ELR (cell line): ENCODE measurements at places on chromosomes 16 and 17.

DNA sequence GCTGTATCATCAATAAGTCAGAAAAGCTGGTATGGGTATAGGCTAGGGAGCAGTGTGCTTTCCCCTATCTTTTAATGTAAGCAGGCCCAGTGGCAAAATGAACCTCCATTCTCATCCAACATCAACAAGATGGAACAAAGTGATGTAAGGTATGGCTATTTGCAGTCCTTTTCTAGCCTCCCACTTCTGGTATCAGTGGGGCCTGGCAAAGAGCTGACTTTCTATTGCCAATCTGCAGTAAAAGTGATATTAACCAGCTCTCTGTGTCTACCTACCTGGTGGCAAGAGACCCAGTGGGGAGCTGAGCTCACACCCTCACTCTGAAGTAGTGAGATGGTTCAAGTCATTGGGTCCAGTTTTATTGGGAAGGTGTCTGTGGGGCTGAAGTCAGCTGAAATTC, 1492.6 kb downstream of the CDH11 start:
- DNase-seq = no peak

DNA sequence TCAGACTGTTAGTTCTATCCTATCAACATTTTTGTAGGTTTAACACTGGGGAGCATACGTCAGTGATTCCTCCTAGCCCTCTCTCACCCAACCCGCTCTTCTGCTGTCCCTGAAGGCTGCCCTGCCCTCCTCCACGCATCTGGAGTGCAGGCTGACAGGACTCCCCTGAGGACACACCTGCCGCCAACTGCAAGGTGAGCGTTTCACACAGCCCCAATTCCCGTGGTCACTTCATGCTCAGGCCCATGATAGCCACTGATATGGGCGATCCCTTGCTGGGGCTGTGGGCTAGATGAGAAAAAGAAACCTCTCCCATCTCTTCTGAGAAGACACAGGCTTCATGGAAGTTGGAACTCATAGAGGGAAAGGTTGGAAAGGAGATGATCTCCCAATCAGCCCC, 91.0 kb downstream of the KCNJ12 start:
- no peak for DNase-seq

DNA sequence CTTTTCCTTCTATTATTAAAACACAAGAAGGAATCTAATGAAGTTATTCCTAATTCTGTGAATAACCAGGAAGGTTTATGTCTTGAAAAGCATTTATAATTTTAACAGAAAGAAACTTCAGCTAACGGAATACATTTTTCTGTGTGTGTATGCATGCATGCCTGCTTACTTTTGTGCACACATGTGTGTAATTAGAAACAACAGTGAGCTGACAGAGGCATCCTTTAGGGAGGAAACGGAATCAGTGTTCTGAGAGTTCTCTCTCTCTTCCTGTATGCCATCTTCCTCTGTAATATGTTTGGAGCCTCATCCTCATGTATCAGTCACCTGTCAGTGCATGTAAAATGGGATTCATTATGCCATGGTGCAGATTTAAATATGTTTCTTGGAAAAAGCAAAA, 107.0 kb downstream of the MAP2K4 start:
- DNase-seq = no peak

DNA sequence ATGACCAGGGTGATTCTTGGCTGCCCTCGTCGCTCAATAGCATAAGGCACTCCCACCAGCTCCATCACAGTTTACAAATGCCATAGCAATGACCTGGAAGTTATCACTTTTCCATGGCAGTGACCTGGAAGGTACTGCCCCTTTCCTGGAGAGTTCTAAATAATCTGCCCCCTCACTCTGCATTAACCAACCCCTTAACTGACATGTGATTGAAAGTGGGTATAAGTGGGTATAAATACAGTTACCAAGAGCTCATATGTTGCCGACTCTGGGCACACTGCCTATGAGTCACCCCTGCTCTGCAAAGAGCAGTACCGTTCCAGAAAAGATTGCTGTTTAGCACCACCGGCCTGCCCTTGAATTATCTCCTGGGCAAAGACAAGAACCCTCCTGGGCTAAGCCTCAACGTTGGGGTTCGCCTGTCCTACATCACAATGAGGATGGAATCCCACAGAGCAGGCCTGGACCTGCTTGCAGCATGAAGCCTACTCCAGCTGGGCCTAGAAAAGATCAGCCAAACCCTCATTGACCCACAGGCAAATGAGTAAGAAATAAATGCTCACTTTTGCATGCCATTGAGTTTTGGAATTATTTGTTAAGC, 95.2 kb upstream of the SEC14L1 start:
- DNase-seq = peak; percentile 41

DNA sequence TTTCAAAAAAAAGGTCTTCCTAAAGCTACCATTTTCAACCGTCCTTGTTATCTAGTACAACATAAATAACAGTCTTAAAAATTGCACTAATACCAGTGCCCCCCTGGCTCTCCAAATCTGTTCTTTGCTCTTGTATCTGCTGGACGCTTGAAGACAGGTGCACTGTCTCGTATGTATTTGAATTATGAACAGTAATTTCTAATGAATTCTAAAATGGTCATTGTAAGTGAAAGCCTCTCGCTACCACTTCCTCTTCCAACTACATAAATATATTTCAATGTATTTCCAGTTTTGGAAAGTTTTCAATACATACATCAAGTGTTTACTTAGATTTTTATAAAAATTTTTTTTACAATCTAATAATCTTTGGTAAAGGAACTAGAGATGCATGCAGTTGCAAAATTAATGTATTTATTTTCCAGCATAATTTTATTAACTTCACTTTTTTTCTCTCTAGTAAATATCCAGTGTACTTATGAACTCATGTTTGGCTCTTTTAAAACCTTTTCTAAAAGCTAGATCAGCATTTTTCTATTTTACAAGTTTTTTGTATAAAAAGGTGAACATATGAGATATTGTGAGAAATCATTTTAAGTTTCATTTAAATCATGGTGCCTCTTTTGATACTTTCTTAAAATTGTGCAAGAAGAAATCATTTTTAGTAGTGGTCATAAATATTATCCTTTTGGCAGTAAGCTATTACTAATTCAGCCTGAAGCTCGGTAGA, 31.0 kb downstream of the ERCC4 start:
- no peak for DNase-seq
